ENCODE measurements at places on chromosomes 11 and 22. TPM values are rescaled to one million over a fixed set of nuclear protein-coding genes. Genes with fewer than 3 reads are reported as not detected.

DNA sequence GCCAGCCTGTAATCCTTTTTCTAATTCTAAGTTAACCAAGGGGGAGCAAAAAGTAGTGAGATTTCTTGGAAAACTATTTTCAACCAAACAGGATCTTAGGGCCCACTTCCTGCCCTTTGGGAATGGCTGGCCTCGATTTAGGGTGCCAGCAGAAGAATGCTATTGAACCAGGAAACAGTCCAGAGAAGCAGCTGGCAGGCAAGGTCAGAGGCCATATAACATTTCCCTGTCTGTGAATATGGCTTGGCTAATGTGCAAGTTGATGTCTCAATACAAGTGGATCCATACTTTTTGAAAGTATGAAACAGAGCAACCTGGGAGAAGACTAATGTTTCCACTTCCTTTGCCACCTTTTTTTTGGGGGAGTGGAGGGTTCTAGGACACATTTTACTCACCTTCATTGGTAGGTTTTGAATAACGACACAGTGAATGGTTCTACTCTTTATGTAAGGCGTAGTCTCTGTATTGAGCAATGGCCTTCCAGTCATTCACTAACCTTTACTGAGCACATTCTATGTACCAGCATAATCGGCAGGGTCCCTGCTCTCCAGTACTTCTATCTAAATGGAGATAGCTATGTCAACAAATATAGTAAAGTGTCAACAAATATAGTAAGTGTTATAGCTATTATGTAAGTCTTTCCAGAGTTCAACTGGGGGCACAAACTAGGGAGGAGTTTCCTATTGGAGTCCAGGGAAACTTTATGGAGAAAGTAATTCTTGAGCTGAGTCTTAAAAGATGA, 34.2 kb upstream of the RRM1 start:
- DNase-seq: no peak

- no peak for DNase-seq
Measured at GRCh38 chr11:121749691-121750090, 296.9 kb upstream of the SORL1-AS1 start.

- DNase-seq: no peak
Measured at GRCh38 chr11:73384872-73385689, 8.9 kb downstream of the RELT start.

PRDM10 gene
- polyA plus RNA-seq: 9.8 TPM

MYEOV gene
- polyA plus RNA-seq: 8.1 TPM
